ENCODE measurements at places on chromosomes 3 and 15.

DNA sequence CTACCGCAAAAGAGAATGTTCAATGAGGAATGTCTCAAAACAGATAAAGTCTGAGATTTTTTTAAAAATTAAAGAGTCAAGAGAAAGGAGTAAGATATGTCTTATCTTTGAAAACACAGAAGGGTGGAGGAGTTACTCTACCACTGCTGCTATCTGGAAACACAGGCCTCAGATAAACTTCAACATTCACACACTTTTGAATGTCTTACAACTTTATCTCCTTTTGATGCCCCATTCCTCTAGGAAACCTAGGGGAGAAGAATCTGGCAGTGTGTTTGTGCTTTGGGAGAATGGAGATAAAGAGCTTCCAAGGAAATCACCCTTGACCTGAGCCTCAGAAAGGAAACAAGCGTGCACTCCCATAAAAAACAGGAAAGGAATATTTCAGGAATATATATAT, 468.2 kb downstream of the PLOD2 start:
- no peak for DNase-seq

- DNase-seq = no peak
These were observed 67.9 kb upstream of the CHL1 start for GRCh38 chr3:128515-129172.

DNA sequence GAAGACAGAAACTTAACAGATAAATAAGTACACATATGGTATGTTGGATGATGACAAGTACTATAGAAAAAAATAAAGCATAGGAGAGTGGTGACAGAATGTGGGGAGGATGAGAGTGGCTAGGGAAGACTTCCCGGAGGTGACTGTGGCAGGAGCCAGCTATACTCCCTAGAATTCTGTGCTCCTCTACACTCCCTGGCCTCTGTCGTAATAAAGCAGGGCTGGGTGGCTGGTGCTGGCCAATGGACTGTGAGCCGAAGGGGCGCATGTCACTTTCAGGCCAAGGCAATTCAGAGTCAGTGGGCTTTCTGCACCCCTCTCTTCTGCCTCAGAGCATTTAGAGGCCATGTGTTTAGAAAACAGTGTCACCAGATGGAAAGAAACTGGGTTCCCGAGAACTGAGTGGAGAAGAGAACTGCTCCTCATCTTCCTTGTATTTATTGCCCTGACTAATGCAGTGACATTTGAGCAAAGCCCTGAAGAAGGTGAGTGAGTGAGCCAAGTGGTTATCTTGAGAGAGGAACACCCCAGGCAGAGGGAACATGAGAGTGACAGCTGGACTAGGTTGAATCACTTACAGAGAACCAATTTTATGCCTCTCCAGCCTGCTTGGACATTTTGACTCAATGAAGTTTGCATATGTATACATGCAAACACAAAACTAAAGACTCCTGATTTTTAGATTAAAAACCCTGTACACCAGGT, 5.2 kb upstream of the VPS8 start:
- DNase-seq = no peak

DNA sequence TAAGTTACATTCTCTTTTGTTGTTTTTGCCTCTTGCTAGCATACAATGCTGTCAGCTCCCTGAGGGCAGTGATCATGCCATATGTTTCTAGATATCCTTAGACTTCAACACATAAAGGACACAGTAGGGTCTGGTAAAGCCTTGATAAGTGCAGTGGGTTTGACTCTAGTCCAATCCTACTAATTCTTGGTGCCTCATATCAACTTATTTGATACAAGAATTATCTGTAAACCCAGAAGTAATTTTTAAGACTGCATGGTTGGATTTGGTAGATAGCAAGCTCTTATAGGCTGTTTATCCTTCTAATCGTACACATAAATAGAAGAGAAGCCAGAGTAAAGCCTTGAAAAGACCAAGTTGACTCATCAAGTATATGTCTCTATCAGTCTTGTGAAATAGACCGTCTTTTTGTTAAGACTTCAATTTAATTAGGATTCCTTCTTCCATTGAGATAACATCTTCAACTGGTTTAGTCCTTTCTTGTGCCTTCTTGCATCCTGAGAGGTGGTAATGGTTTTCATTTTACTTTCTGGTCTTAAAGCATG, 265.6 kb upstream of the CDIN1 start:
- no peak for DNase-seq

GRCh38 chr15:101449471-101450402, 39.8 kb downstream of the PCSK6 start:
- no peak for DNase-seq

DNA sequence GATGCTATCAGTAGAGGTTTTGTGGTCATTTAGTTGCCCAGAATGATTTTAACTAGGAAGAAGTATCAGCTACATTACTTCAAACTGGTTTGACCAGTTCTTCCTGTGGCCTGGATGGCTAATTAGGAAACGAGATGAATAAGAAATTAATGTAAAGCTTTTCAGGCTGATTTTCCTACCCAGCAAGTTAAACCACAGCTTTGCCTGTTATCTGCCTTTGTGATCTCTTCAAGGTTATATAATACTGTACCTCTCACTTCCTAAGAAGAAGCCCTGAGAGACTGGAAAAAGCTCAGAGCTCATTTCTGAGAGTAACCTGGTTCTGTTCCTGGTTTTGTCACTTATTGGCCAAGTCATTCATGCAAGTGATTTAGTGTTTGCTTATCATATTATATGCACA, 782.2 kb upstream of the GOLIM4 start:
- DNase-seq = no peak

DNA sequence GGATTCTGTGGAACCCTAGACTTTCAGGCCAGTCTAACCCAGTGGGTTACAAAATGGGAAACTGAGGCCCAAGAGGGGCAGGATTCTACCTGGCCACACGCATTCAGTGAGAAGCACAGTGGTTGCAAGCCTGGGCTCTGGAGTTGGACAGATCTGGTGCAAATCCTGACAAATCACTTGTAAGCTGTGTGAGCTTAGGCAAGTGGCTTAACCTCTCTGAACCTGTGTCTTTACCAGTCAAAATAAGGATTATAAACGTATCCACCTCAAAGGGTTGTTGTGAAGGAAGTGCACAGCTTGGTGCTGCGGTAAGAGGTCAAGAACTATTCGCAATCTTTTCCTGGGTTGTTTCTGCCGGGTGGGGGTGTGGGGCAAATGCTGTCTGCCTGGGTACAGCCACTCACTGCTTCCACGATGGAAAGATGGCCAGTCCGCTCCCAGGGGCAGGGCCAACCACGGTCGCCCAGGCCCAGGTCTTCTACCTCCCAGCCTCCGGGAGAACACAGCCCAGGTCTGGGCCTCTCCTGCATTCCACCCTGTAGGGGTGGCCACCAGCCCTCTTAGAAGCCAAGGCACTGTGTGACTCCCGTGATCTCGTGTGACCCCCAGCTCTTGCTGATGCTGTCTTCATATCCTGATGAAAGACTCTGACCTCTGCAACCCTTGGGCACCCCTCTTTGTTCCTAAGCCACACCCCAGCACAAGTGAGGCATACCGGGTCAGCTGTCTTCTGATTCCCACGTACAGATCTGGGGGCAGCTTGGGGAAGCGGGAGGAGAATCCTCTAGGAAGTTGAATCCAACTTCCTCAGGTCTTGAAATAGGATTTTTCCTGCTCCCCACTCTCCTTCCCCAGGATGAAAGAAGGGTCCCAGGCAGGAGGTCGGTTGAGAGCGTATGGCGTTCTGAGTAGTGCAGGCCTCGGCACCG, 1.5 kb downstream of the CHRNA3 start:
- DNase-seq = no peak

DNA sequence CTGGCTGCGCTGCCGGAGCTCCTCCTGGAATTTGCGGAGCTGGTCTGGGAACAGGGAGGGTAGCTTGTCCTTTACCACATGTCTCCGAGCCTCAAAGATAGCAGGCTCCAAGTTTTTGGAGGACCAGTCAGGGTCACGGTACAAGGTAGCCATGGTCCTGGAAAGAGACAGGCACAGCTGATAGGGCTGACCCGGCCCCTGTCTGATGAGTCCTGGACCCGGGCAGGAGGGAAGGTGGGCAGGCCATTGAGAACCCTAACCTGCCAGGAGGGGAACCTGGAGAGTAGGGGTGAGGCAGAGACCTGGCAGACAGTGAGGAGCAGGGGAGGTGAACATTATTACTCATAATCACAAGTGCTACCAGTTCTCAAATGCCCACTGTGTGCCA, 20.4 kb upstream of the EHD4 start:
- no peak for DNase-seq

- no peak for DNase-seq
These were observed 13.1 kb downstream of the CHDH start for GRCh38 chr3:53833053-53833645.

GRCh38 chr15:100598655-100599054, 3.3 kb downstream of the LINS1 start:
- no peak for DNase-seq

DNA sequence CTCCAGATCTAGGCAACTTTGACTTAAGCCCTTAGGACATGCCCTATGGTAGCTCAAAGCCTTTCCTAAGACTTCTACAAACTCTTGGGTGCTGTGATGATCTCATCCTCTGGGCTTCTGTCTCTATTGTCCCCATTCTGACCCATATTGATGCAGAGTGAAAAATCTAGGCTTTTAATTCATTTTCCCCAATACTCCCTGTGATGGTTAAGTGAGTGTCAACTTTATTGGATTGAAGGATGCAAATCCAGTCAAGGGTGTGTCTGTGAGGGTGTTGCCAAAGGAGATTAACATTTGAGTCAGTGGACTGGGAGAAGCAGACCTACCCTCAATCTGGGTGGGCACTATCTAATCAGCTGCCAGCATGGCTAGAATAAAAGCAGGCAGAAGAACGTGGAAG, 97.3 kb upstream of the NUDT16 start:
- no peak for DNase-seq

GRCh38 chr3:177249203-177249602, 51.9 kb upstream of the TBL1XR1 start:
- DNase-seq = no peak

Measured in stimulated activated CD4-positive, alpha-beta T cell treated with anti-CD3 and anti-CD28 coated beads, Interleukin-2, amount 100 ng/mL, for 24 hours (primary cell).